ENCODE measurements at places on chromosomes 2 and 18.

- DNase-seq: no peak
These were observed 691.8 kb upstream of the NRXN1 start for GRCh38 chr2:51723691-51724090.

- no peak for DNase-seq
These were observed 533.7 kb downstream of the TDRD15 start for GRCh38 chr2:21657445-21657844.

GRCh38 chr2:186751790-186752189 lies 57.9 kb downstream of the FAM171B start:
- no peak for DNase-seq

DNA sequence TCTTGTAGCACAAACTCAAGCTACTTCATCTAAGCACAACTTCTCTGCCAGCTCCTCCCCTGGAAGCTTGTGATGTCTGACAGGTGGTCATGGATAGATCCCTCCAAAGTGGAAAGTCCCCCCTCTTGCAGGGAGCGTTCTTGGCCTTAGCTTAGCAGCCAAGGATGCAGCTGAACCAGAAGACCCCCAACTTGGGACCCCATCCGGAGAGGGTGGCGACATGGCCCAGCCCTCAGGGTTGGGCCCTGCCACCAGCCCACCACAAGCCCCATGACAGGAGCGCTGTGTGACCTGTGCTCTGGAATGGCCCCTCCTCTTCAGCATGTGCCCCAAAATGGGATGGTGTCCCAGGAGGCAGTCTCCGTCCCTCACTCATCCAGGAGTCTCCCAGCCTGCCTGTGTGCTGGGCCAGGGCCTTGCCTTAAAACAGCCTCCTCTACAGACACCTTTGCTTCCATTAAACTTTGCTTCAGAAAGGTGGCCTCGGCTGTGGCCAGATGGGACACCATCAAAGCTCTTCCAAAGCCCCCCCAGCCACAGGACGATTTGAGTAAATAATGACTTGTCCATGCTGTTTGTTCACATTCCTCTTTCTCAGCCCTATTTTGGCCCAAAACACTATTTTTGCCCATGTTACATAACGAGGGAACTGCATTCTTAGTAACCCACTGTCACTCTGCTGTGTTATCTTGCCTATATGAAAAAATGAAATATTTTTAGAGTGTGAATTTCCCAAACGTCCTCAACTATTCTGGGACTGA lies 122.1 kb downstream of the RAB3GAP1 start:
- DNase-seq: no peak

DNA sequence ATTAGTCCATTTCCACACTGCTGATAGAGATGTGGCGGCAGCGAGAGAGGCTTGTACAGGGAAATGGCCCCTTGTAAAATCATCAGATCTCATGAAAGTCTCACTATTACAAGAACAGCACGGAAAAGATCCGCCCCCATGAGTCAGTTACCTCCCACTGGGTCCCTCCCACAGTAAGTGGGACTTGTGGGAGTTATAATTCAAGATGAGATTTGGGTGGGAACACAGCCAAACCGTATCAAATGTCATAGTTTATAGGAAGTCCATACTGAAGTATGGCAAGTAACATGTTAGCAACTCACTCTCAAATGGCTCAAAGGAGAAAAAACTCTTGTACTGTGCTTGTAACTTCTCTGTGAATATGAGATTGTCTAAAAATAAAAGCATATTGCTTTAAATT lies 56.1 kb downstream of the FARP2 start:
- peak; percentile 72 for DNase-seq

DNA sequence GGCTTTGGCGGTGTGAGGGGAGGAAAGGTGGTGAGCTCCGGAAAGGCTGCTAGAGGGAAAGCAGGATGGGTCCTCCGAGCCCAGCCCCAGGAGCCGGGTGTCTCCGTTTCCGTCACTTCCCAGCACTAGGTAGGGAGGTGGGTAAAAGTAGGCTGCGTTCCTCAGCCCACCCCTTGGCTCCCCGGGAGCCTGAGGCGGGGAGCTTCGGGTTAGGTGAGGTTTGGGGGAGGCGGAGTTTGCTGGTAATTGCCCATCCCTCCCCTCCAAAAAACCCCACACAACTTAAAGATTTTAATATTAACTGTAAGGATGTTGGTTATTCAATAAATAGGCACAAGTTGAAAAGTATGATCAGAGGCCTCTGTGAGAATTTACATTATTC lies 552 bp upstream of the ATF2 start:
- no peak for DNase-seq

DNA sequence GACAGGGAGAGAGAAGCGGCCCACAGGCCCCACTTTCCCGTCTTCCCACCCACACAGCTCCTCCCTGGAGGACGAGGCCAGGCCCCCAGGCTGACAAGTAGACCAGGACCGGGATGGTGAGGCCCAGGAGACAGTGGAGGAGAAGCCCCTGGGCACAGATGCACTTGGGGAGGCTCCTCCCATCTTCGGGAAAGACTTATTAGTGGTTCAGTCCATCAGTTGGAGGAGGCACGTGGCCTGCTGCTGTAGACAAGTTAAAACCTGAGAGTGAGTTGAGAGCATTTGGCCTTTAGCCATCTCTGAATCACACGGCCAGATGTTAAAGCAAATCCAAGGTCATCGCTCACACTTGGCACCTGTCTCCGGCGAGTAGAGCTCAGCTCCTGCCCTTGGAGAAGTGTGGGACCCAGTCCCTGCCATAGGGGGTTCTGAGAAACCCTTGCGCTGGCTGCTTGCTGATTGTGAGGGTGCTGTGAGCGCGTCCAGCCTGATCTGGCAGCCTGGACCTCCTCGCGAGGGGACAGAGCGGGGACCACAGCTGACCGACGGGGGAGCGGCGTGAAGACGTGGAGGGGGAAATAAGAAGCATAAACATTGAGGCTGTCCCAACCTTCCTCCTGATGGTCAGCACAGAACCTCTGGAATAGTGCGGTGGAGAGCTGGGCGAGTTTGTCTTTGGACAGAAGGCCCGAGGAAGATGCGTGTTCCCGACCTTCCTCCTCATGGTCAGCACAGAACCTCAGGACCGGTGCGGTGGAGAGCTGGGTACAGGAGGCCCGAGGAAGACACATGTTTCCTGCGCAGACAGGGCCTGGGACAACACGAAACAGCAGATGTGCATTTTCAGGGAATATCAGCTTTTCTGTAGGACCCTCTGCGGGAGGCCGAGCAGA lies 24.7 kb upstream of the ALLC start:
- DNase-seq: peak; percentile 50

GRCh38 chr2:42098571-42099437 lies 51.0 kb downstream of the PKDCC start:
- no peak for DNase-seq

DNA sequence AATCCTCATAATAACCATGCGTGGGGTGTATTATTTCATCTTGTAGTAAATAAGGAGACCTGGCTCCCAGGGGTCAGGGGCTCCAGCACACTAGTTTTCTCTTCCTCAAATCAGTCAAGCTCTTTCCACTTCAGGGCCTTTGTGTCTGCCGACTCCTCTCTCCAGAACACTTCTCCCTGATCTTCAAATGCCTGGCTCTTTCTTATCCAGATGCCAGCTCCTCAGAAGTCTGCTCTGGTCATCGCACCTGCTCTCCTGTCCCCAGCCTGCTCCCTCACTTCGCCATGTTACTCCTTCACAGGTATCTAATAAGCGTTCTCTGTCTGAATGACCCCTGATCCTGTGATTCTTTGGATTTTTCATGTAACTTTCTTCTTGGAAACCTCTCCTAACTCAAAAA lies 62.0 kb downstream of the GYPC start:
- DNase-seq: no peak

DNA sequence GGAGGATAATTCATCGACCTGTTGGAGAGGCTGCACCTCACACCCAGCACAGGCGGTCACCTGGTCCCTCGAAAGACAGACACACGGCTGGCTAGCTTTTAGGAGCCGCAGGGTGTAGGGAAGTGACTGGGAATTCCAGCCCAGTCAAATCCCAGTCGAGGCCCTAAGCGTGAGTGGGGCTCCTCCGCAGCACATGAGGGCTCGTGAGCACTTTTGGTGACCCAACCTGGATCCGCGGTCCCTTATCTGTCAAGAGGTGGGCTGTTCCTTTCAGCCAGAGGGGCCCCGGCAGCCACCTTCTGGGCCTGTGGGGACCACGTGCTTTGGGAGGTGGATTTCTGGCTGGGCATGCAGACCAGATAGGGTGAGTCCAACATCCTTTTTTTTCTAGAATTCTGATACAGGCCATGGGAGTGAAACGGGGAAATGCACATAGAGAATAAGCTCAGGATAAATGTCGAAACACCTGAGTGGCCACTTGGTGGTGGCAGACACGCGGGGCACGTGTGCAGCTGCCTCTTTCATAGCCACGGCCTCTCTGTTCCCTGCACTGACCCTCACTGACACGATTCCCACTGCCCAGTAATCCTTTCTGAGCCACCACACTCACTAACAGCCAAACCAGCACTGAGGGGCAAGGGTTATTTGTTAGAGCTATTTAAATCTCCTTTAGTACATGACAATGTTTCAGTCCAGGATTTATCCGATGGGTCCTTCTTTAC lies 148.4 kb upstream of the PXDN start:
- DNase-seq: no peak

DNA sequence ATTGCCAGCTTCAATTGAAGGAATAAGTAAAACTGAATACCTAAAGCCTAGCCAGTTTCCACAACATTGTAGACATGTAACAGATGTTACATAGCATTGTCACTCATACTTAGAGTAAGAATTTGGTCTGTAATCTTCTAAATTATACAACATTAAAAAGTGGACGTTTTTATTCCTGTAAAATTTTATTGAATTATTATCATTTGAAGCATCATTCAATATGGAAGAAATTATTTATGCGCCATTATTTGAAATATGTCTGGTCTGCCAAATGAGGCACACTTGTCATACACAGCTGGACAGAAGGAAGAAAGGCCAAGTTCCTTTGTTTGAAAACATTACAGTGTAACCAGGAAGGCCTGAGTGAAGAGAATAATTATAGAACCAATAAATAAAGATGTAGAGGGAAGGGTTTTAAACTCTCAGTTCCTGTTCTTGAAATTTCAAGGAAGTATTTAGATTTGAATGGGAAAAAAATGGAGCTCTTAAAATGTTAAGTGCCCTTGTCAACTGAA lies 575.5 kb downstream of the LRRTM4 start:
- no peak for DNase-seq

GRCh38 chr2:20224716-20225293 lies at the start of gene SDC1:
SDC1 (minus strand) TSS chr2:20225130; CDS start chr2:20224867, 263 bp downstream.
- DNase-seq: peak; percentile 79

- DNase-seq: peak; percentile 24
These were observed 3.7 kb downstream of the SP140L start for GRCh38 chr2:230330725-230331124.

- DNase-seq: no peak
These were observed 15.5 kb upstream of the PRKCE start for GRCh38 chr2:45636008-45636407.

DNA sequence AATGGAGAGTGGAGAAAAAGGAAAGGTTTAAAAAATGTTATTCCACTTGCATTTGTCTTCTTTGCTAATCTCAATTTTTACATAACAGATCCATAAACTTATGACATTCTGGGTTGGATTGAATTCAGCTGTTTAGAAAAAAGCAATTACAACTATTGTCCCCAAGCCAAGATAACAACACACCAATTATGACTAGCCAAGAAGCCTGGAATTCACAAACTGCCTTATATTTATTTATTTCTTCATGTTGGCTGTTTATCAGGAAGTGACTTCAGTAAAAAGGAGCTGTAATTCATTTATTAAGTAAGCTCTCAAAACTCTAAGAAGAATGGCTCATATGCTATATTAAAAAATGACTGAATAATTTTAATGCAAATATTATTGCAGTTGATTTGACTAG lies 137.4 kb downstream of the CALCRL start:
- DNase-seq: no peak

DNA sequence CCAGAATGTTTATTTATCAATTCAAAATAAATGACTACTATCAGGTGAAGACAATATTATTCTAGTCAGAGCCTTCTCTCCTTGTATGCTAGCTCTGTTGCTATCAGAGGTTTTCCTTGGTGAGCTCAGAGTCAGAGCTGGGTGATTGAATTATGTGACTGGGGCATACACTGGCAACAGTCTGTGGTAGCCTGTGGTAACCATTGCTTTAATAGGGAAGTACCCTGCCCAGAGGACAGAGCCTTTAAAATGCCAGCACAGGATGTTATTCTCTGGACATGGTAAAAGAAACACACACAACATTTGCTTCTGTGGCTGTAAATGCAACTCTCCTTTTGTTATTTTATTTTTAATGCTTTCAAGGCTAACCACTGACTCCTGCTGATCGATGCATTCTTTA lies 124.7 kb downstream of the PPP1R1C start:
- DNase-seq: no peak

GRCh38 chr2:221680548-221680947 lies 108.4 kb upstream of the EPHA4 start:
- DNase-seq: no peak

DNA sequence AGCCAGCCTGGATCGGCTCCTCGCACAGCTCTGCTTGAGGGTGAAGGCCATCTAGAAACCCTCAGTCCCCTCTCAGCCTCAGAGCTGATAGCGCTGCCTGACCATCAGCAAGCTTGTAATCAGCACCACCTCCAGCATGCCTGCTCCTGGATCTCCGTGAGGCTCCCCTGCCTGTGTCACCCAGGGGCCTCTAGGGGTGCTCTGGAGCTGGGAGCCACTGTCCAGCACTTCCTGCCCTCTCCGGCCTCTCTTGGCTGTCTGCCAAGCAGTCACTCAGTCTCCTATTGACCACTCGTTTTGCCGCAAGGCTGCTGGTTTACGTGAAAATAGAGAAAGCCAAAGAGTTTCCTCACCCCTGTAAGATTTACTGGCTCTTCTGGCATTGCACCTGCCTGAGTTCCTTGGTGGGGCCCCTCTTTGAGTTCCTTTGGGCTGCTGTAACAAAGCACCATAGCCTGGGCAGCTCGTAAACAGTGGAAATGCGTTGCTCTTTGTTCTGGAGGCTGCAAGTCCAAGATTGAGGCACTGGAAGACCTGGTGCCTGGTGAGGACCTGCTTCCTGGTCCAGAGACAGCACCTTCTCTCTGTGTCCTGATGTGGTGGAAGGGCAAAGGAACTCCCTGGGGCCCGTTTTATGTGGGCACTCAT lies 17.9 kb downstream of the CAPN10 start:
- peak; percentile 71 for DNase-seq

- DNase-seq: no peak
These were observed 211.4 kb upstream of the CCDC150 start for GRCh38 chr2:196427986-196428634.

- no peak for DNase-seq
These were observed 49.8 kb downstream of the DYSF start for GRCh38 chr2:71502941-71503738.

- no peak for DNase-seq
These were observed 200.4 kb downstream of the NR4A2 start for GRCh38 chr2:156132130-156132529.
